ENCODE measurements at places on chromosomes 3 and 15.

DNA sequence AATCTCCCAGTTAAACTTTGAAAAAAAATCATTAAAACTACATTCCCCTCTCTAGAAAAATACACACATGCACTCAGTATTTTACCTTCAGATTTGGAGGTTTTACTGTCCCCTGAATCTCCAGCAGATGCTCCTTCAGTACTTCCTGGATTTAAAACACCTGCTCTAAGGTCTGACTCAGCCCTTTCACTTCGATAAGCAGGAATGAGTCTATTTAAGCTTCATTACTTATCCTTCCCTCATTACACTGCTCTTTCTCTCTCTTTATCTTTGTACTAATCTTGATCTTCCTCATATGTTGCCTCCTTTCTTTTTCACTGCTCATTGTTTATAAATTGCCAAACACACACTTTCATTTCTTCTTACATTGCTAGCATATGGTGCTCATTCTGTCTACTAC lies 443.9 kb downstream of the DIPK2A start:
- DNase-seq, result no peak

- DNase-seq, result no peak
These were observed 172.6 kb upstream of the UMPS start for GRCh38 chr3:124557433-124558232.

DNA sequence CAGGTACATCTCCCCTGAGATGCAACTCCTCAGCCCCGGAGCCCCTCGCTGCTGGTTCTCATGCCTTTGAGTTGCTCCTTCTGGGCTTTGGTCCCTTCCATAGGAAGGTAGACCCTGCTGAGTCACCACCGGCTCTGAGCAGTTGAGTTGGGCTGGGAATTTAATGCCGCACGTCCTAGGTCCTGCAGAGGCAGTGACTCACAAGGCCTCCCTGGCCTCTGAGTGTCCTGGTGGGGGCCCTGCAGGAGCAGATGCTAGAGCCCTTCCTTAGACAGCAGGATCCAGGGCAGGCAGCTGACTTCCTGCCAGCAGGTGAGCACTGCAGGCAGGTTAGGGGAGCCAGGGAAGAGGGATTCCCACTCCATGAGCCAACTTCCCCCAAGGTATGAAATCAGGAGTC lies 5.5 kb upstream of the NTRK3 start:
- DNase-seq, result no peak

- no peak for DNase-seq
These were observed 453.8 kb downstream of the OTOL1 start for GRCh38 chr3:161950318-161950868.

All from esophagus squamous epithelium (tissue), 5 donors.